DMS 273 treated with DMSO at 0.1 percent for 48 hours (cell line): ENCODE measurements at places on chromosomes 4 and X.

- DNase-seq, result no peak
These were observed 5.9 kb upstream of the FAM184B start for GRCh38 chr4:17787315-17787714.

- DNase-seq, result no peak
These were observed 263.5 kb downstream of the PABPC4L start for GRCh38 chr4:133938061-133938460.

- no peak for DNase-seq
These were observed 36.8 kb downstream of the RTL5 start for GRCh38 chrX:72094894-72095293.

- no peak for DNase-seq
These were observed 102.3 kb downstream of the WWC2 start for GRCh38 chr4:183201331-183201730.

DNA sequence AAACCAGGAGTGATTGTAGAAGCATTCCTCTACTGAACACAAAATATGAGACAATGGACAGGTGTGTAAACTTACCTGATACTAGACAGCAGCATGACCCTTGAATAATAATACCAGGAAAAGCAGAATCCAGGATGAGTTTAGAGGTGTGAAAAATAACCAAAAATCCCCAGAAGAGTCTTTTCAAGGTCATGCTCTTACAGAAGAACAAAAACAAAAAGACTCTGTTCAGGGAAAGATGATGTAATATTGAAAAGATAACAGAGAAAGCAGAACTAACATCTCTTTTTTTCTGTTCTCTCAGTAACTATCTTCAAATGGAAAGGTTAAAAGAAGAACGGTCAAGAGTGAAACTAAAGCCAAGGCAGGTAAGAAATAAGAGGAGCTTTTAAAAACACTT lies 14.0 kb upstream of the ARHGAP10 start:
- no peak for DNase-seq

GRCh38 chr4:84877051-84877833 lies 89.2 kb downstream of the WDFY3 start:
- no peak for DNase-seq

DNA sequence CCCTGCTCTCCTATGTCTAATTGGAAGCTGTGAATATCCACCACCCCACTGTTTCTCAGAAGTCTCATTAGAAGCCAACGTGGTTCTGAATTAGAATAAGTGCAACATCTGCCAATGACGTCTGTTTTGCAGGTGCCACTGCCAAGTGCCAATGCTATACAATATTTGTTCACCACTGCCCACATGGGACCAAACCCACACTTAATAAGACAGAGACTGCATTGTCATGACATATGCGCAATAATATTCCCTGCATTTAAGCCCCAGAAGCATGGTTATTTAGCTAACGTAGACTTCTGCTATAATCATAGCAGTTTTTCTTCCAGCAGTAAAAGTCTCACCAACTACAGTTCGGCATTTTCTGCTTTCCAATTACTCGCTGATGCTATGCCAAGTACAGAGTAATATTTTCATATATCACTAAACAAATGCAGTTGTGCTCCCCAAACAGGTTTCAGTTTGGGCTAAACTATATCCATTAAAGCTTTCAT lies 262.5 kb upstream of the PCDH18 start:
- peak; percentile 23 for DNase-seq

DNA sequence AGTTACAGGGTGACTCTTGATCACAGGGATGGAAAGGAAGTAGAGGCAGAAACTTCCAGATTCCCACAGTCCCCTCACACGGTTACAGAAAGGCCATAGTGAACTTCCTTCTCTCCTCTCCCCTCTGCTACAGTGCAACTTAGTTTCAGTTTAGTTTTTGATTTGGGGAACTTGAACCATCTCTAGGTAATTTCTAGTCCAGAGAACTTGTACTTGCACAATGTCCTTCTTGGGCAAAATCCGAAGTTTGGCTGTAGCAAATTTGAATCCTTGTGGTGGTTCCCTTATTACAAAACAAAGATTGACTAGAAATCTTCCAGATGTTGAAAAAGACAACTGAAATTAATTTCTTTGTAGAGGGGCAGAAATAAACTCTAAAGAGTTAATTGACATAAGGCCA lies 1.2 kb upstream of the BLTP1 start:
- no peak for DNase-seq

DNA sequence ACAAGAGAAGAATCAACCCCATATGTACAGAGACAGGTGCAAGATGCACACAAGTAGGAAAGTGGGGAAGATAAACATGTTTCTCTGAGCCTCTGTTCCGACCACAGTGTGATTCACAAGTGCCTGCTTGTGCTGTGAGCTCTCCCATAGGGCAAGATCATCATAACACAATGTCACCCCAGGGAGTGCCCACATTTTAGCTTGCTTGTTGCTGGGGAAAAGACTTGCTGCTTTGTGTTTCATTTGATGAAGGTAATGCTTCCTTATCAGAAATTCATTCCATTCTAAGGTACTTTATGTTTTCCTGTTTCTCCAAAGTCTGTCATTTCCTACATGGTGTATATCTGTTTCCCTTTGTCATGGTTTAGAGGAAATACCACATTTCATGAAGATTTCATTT lies 304.5 kb upstream of the DIPK2B start:
- DNase-seq, result no peak

- DNase-seq, result no peak
These were observed 771 bp upstream of the RBPJ start for GRCh38 chr4:26319949-26320537.

DNA sequence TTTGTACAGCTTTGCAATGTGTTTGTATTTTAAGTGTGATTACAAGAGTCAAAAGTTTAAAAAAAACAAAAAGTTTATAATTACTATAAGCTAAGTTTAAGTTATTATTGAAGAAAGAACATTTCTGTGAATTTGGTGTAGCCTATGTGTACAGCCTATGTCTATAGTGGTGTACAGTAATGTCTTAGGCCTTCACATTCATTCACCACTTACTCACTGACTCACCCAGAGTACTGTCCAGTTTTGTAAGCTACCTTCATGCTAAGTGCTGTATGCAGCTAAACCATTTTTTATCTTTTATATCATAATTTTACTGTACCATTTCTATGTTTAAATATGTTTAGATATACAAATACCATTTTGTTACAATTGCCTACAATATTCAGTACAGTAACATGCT lies 182.3 kb downstream of the RPA4 start:
- no peak for DNase-seq

- no peak for DNase-seq
These were observed 29.0 kb upstream of the ERVMER34-1 start for GRCh38 chr4:52780206-52780605.

DNA sequence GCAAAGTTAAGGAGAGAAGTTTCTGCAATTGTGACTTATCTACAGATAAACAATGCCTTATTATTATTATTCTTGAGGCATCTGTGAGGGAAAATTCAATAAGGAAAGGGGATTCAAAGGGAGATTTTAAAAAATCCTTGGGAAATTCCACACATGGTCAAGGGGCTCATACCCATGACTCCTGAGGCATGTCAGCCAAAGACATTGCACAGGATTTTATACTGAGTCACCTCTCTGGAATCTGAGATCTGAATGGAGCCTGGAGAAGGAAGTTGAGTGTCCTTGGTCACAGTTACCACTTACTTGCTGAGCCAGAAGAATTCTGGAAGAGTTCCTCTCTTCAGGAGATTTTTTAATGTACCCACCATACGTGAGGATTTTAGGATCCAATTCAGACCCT lies 14.4 kb upstream of the CXCL8 start:
- no peak for DNase-seq

- no peak for DNase-seq
These were observed 109.0 kb upstream of the AADAT start for GRCh38 chr4:170198747-170199146.

GRCh38 chrX:554271-554670 lies 76.3 kb upstream of the SHOX start:
- no peak for DNase-seq

GRCh38 chr4:80611678-80611979 lies 276.1 kb downstream of the CFAP299 start:
- DNase-seq, result no peak

- no peak for DNase-seq
These were observed 5.2 kb downstream of the SPATA4 start for GRCh38 chr4:176189891-176190795.

DNA sequence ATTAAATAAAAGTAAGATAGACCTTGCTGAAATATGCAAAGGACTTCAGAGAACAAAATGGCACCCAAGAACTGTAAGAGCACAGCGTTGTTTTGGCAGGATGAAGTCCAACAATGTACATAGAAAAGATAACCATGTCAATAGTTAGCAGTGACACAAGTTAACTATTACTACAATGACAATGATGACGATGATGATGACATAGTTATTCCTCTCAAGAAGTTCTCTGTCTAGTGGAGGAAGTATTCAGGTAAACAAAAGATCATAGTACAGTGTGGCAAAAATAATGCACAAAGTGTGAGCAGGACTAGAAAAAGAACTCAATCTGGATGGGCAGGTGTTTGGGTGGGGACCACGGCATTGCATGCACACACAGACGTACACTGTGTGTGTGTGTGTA lies 75.3 kb upstream of the STIM2 start:
- no peak for DNase-seq

DNA sequence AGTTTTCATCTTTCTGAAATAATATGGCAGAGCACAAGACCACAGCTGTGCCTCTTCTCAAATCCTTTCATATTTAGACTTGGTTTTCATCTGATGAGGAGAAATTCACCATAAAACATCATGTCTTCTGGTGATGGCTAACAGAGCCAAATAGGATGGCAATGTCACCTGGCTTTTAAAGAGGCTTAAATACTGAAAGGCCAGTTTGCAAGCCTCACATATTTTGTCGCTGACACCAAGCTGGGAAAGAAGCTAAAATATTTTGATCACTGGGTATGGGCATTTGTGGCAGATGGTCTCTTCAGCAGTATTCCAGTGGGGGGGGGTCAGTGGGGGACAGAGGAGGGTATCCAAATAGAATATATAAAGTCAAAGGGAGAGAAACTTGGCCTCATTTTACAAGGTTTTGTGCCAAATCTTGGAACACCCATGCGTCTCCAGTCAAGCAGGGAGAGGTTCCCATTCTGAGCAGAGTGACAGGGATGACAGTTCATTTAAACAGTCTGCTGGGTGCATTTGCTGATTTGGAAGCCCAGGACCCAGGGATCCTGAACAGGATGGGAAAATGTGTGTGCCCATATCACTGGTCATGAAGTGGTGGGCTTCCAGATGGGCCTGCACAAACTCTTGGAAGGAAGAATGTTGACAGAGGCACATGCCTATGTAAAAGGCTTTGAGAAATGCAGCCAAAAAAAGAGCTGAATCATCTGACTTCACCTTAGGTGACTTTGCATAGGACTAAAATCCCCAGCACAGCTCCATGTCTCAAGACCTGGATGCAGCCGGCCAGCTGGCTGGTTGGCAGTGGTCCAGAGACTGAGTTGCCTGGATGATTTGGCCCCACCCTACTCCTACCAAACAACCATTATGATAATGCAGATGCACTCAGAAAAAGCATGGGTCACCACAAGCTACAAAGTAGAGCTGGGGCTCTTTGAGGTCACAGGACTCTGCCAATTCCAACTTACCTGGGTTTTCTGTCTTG lies 484.4 kb upstream of the NR3C2 start:
- DNase-seq, result no peak

GRCh38 chr4:71052716-71053115 lies 59.3 kb downstream of the DCK start:
- no peak for DNase-seq

DNA sequence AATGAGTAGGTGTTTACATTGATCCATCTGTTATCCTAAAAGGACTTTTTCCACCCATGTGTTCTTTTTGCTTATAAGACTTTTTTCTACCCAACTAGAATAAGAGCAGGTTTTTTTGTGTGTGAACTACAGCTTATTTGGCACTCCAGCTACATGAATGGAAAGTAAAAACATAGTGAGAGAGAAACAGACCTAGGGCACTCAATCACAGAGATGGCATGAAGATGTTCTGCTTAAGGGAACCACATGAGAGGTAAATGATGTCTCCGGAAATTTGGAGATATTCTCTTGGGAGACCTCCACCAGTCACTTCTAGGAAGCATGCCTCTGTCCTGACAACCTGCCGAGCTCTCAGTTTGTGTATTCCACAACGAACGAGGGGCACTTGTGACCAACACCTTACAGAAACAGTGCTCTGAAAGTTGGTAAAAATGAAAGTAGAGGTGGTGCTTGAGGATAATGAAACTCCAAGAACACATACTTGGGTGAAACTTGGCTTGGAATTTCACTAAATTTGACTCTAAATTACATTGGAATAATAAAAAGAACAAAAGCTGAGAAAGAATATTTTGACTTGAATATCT lies 788.4 kb upstream of the GALNTL6 start:
- no peak for DNase-seq

- DNase-seq, result no peak
These were observed 106.6 kb downstream of the CEP135 start for GRCh38 chr4:56055027-56055977.
